Kidney (tissue), 22 donors: ENCODE measurements at places on chromosomes 6 and 20. TPM values are rescaled to one million over a fixed set of nuclear protein-coding genes. Genes with fewer than 3 reads are reported as not detected.
A peak's percentile ranks its signal among the peaks of the same experiment; 100 is the strongest.

GRCh38 chr6:23457321-23457720 lies 668.7 kb upstream of the NRSN1 start:
- H3K27me3 ChIP-seq, result no peaks in the 10 kb centered on the region
- no peaks in the 10 kb centered on the region for H3K36me3 ChIP-seq
- no peaks in the 10 kb centered on the region for H3K4me1 ChIP-seq
- no peak for DNase-seq

- no peak for DNase-seq
- no peaks in the 10 kb centered on the region for H3K27me3 ChIP-seq
- H3K4me3 ChIP-seq, result no peak overlapping the region
- no peaks in the 10 kb centered on the region for H3K36me3 ChIP-seq
Observed at GRCh38 chr6:119881416-119881815, 531.9 kb upstream of the MAN1A1 start.

FAM83C gene
- total RNA-seq, result not detected

DNA sequence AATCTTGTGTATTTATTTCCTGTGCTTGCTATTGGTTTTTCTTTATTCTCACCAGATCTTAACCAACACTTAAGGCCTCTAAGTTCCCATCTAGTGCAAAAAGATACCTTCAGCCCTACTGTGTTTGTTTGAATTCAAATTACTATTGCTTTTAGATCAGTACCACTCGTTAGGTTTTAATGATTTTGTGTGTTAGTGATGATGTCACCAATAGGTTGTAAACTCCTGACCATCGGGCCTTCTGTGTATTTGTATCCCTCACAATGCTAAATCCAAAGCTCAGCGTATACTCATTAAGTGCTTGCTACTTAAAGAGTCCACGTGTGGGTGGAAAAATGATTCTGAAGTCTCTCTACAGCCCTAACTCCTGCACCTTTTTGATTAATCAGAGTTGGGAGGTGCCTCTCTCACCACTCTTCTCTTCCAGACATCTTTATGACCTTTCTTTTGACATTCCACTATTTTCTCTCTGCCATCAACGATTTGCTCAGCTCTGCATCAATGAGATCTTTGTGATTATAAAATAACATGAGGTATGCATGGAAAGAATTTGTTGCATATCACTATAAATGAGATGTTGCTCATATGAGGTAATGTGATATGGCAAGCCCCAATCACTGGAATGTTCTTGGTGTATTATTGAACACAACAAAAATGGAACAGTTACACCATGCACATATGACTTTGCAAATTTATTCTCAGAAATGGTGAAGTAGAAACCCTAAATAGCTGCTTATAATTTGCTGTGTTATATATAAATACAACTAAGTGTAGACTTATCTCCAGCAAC lies 55.1 kb upstream of the LAMA2 start:
- H3K4me1 ChIP-seq, result no peaks in the 10 kb centered on the region
- no peak overlapping the region for H3K4me3 ChIP-seq
- H3K27ac ChIP-seq, result no peak overlapping the region
- H3K36me3 ChIP-seq, result no peaks in the 10 kb centered on the region

- peak overlapping the region; percentile 77 for H3K4me3 ChIP-seq
- peaks cover 8% of the 10 kb centered on the region for H3K4me1 ChIP-seq
- peak; percentile 79 for DNase-seq
Observed at GRCh38 chr6:105994118-105994590, 92.0 kb upstream of the PRDM1 start.

- no peaks in the 10 kb centered on the region for H3K4me1 ChIP-seq
- H3K27ac ChIP-seq, result no peak overlapping the region
- no peak overlapping the region for H3K4me3 ChIP-seq
- no peak for DNase-seq
- H3K36me3 ChIP-seq, result no peaks in the 10 kb centered on the region
Observed at GRCh38 chr20:14828459-14828858, 491.0 kb upstream of the FLRT3 start.

- DNase-seq, result no peak
- no peaks in the 10 kb centered on the region for H3K4me1 ChIP-seq
- H3K27me3 ChIP-seq, result no peaks in the 10 kb centered on the region
- no peak overlapping the region for H3K27ac ChIP-seq
- H3K36me3 ChIP-seq, result no peaks in the 10 kb centered on the region
Observed at GRCh38 chr6:98014442-98015201, 731.6 kb upstream of the MMS22L start.

DNA sequence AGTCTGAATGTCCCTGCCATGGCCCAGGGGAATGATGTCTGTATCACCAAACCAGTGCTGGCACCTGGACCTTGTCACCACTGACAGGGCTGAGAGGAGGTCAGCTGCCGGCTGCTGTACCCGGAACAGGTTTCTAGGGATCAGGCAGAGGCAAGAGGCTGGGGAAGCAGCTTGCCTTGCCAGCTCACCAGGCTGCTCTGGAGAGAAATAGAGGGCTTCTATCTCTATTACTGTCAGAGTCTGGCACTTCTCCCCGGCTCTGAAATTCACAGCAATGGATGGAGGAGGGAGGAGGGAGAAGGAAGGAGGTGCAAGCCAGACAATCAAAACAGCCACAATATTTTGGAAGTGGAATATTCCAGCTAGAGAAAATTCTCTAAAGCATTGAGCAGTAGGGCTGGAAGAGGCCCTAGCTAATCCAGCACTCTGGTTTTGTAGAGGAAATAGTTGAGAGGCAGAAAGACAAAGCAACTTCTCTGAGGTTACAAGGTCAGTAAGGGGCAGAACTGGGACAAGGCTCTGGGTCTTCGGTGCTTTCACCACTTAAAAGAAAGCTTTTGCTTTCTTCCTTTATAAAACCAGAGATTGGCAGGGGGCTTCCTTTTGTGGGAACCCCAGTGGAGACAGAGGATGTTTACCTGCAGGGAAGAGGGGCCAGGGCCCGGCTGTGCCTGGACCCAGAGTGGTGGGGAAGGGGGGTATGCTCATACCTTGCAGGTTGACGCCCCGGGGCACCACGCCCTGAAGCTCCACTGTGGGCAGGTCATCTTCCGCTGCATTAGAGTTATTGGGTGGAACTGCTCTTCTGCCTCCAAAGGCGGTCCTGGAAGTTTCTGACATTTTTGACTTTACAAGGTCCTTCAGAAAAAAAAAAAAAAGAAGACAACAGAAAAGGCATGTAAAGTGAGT lies 2.4 kb downstream of the F13A1 start:
- no peak overlapping the region for H3K27ac ChIP-seq
- H3K4me1 ChIP-seq, result no peaks in the 10 kb centered on the region
- DNase-seq, result no peak
- H3K4me3 ChIP-seq, result no peak overlapping the region

- H3K4me3 ChIP-seq, result no peak overlapping the region
- no peaks in the 10 kb centered on the region for H3K27me3 ChIP-seq
- H3K27ac ChIP-seq, result no peak overlapping the region
- peaks cover 3% of the 10 kb centered on the region for H3K4me1 ChIP-seq
Observed at GRCh38 chr6:53086302-53086701, 21.1 kb downstream of the FBXO9 start.

DNA sequence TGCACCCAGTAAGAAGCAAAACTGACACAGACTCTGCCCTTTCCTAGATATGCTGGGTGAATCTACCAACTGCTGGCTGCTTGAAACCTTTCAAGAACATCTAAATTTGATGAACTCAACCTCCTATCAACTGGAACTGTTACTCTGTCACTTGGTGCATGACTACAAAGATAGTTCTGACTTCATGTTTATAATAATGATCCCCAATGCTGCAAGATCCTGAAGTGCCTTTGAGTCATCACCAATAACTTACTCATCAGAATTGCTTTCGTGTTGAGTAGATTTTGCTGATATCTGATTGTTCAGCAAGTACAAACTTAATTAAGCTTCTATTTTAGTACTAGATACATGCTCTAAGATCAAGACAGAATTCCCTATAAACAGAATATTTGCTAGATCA lies 100.2 kb upstream of the ARMC2 start:
- H3K27me3 ChIP-seq, result no peaks in the 10 kb centered on the region
- no peak overlapping the region for H3K4me3 ChIP-seq
- no peak overlapping the region for H3K27ac ChIP-seq
- H3K4me1 ChIP-seq, result no peaks in the 10 kb centered on the region

DNA sequence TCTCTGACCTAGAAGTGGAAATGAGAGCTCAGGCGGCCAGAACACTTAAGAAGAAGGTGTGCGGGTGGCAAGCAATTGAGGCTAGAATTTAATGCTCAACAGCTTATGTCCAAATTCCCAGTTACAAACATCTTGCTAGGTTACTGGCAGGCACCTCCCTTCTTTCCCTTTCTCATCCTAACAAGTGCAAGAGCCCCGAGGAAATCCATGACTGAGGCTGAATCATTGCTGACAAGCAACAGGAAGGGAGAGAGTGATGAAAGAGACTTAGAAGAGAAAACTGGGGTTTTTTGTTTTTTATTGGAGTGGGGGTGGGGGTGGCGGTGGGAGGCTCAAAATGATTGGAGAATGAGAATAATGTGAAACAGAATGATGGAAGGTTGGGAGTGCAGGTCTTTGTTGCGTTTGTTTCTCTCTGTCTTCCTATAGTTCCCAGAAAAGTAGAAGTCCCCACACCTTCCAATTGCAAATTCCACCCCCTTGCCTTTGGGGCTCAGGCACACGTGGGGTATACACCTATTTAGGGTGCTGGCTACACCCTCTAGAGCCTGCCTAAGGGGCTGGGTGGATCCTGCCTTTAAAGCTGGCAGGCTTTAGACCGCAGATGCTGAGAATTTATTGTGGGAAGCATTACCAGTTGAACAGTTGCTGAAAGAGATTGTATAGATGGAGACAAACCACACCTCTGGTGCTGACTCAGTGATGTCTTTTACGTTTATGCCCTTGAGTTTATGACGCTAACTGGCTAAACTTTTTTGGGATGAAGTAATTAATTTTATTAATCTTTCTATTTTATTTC lies 1.4 kb downstream of the FAM83B start:
- H3K27me3 ChIP-seq, result no peaks in the 10 kb centered on the region
- H3K4me1 ChIP-seq, result peaks cover 3% of the 10 kb centered on the region
- DNase-seq, result no peak
- no peaks in the 10 kb centered on the region for H3K36me3 ChIP-seq
